ENCODE measurements at places on chromosomes 16 and 17.

GRCh38 chr17:5619088-5619740 is 34.9 kb upstream of the NLRP1 start:
- no peak for DNase-seq

- no peak for DNase-seq
Measured at GRCh38 chr16:8323153-8323552, 267.2 kb downstream of the TMEM114 start.

DNA sequence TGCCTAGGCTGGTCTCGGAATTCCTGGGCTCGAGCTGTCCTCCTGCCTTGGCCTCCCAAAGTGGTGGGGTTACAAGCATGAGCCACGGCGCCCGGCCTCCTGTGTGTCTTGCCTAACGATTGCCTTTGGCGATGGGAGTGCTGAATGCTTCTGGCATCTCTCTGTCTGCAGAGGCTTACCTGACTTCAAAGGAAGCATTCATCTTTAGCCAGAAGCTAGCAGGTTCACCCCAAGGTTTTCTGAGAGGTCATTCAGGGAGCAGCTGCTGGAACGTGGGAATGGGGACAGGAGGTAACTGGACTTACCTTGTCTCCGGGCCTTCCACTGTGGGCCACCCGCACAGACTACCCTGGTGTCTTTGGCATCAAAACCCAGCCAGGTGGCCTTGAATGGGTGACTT is 54.7 kb downstream of the PLCG2 start:
- DNase-seq, result no peak

GRCh38 chr17:42133461-42134041 is 10.9 kb downstream of the HSPB9 start:
- no peak for DNase-seq

- DNase-seq, result no peak
Measured at GRCh38 chr17:73072219-73072962, 20.1 kb downstream of the SLC39A11 start.

DNA sequence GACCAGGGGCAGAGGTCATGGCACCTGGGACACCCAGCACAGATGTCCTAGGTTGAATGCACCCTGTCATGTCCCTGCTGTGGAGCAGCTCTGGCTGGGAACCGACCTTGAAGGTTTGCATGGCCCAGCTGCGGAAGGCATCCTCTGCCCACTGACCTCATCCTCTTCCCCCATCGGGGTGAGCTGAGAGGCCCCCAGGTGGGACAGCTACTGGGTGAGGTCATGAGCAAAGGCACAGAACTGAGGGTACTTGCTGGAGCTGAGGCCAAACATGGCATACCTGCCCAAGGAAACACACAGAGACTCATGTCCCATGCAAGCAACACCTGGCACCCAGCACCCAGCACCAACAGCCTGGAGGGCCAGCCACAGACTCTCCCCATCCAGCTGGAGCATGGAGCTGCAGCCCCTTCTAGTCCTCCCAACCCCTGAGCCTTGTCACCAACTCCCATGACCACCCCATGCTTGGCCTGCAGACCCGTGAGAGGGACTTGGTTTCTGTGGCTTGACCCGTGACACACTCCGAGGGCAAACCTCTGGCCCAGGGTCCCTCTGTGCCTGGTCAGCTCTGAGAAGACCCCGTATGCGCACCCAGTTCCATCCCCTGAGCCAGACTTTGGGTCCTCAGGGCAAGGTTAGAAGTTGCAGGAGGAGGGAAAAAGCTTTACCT is 33.1 kb downstream of the LGALS9 start:
- DNase-seq, result no peak

GRCh38 chr16:89108416-89108815 is 14.8 kb downstream of the ACSF3 start:
- no peak for DNase-seq

- DNase-seq, result no peak
Measured at GRCh38 chr17:45739786-45740185, 44.3 kb upstream of the CRHR1 start.

DNA sequence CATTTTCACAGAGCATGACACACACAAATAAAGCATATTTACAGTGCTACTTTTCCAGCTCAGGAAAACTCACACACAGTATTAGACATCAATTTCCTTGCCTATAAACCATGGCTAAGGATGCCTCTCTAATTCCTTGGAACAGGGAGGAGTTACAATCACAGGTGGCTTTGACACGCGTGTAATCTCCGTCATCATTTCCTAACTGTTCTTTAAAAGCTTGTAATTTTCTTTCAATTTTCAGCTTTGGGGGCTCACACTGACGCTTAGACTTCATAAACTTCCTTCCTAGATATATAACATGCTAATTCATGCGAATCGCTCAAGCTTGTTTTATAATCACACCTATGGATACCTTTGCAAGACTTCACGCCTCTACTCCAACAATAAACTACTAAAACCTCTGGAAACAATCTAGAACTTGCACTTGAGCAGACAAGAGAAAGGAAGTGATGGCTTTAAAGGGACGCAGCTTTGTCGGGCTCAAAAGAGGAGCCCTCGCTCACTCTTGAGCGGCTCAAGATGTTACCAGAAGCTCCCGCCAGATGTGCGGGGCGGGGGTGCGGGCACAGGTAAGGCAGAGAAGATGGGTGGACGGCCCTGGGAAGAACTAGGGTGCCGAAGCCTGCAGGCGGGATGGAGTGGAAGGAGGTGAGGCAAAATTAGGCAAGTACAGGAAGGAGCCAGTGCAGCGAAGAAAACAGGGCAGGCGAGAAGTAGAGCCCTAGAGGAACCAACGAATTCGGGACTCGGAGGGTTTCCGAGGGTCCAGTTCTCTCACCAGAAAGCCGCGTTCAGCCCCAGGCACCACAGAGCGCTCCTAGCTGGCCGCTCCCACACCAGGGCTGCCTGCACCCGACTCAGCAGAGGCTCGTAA is 631 bp downstream of the RETREG3 start:
- DNase-seq, result no peak

DNA sequence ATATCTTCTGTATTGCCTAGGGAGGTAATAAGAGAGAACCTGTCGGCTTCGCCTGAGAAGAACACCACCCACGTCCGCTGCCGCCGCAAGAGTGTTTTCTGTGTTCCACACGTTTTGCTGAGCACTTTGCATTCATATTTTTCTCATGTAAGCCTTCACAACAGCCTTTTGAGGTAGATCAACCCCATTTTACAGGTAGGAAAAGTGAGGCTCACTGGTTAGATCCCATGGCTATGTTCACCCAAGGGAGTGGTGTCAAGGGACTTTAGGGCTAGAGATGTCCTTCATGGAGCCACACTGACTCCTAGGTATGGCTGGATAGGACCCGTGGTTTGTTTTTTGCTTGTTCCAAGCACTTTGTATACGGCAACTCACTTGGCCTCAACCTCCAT is 87.0 kb upstream of the LGALS9 start:
- no peak for DNase-seq

- DNase-seq, result no peak
Measured at GRCh38 chr17:81533339-81534141, 5.4 kb downstream of the FSCN2 start.

GRCh38 chr16:12067714-12068401 is 91.3 kb downstream of the SNX29 start:
- peak; percentile 61 for DNase-seq

- DNase-seq, result peak; percentile 17
Measured at GRCh38 chr17:83055911-83056582, 23.4 kb upstream of the METRNL start.

GRCh38 chr16:68636818-68637217 is 8.3 kb upstream of the CDH3 start:
- no peak for DNase-seq

Measured in activated T-cell treated with anti-CD3 and anti-CD28 coated beads, Interleukin-2, amount 50 U/mL, for 24 hours (primary cell).